IMR-90 (cell line): ENCODE measurements at places on chromosomes 5 and 9. TPM values are rescaled to one million over a fixed set of nuclear protein-coding genes. Genes with fewer than 3 reads are reported as not detected.

The HABP4 gene
- total RNA-seq: 5.2 and 10.3 TPM in 2 replicates

The CHMP5 gene
- total RNA-seq: 70.6 and 95.5 TPM in 2 replicates

DNA sequence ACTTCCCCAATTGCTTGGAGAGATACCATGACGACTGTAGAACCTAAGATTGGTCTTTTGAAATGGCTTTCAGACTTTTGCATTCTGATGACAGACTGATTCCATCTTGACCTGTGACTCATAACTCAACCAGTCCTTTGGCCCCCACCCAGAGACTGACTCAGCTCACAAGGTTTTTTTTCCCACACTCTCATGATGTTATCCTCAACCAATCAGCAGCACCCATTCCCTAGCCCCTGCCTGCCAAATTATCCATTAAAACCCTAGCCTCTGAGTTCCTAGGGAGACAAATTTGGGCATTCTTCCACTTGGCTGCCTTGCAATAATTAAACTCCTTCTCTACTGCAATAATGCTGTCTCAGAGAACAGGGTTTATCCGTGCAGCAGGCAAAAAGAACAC, 1263.3 kb upstream of the CDH9 start:
- DNase-seq: peak; percentile 0

DNA sequence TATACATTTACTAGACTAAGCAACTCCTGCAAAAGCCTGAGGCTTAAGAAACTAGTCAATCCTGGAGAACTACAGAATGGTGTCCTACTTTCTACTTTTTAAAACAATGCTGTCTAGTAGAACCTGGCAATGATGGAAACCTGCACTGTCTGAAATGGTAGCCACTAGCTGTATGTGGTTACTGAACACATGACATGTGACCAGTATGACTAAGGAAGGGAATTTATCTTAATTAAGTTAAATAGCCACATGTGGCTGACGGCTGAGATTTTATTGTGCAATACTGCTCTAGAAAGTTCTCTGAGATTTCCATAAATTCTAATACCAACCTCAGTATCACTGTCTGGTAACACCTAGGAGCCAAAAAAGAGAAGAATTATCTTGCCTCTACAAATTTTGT, 44.9 kb upstream of the RAPGEF6 start:
- DNase-seq: peak; percentile 75

DNA sequence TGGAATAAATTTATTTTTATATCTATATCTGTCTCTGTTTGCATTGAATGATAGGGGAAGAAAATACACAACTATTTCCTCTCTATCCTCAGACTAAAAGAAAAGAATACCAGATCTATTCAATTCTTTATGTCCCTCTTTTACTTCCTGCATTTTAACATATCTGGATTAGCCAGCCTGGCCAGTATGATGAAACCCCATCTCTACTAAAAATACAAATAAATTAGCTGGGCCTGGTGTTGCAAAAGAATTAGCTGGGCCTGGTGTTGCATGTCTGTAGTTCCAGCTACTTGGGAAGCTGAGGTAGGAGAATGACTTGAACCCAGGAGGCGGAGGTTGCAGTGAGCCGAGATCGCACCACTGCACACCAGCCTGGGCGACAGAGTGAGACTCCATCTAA, 182.0 kb downstream of the LURAP1L start:
- no peak for DNase-seq
